ENCODE measurements at places on chromosomes 2 and 18.

DNA sequence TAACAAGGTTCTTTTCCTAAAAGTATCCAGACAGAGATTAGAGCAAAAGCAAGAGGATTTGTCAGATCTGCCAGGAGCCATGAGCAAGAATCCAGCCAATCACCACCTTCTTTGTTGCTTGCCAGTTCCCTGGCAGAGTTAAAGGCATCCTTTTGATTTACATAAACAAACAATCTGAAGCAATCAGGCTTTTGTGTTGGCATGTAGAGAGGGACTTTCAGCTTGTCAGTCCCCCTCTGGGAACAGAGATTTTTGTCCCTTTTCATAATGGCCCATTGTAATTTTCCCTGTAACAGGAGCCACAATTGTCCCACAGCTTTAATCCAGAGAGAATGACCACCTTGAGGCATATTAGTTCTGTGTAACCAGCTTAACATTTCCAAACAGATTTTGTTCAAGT, at the start of gene ERMN:
ERMN (minus strand) TSS at position 39 of the 400 bp plus-strand sequence. CDS start 182 bp downstream, outside the sequence.
- no peak for DNase-seq

DNA sequence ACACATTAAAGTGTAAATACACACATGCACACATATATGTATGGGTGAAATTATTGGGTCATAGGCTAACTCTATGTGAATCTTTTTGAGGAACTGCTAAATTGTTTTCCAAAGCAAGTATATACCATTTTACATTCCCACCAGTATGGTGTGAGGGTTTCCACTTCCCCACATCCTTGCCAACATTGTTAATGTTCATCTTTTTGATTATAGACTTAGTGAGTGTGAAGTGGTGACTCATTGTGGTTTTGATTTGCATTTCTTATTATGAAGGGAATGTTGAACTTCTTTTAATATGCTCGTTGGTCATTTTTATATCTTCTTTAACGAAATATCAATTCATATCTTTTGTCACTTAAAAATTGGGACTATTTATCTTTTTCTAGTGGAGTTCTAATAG, 181.8 kb upstream of the GCFC2 start:
- DNase-seq, result no peak

GRCh38 chr2:145739681-145740080, 1219.8 kb upstream of the ZEB2 start:
- no peak for DNase-seq

- no peak for DNase-seq
Observed at GRCh38 chr2:120613742-120614571, 121.7 kb upstream of the GLI2 start.

DNA sequence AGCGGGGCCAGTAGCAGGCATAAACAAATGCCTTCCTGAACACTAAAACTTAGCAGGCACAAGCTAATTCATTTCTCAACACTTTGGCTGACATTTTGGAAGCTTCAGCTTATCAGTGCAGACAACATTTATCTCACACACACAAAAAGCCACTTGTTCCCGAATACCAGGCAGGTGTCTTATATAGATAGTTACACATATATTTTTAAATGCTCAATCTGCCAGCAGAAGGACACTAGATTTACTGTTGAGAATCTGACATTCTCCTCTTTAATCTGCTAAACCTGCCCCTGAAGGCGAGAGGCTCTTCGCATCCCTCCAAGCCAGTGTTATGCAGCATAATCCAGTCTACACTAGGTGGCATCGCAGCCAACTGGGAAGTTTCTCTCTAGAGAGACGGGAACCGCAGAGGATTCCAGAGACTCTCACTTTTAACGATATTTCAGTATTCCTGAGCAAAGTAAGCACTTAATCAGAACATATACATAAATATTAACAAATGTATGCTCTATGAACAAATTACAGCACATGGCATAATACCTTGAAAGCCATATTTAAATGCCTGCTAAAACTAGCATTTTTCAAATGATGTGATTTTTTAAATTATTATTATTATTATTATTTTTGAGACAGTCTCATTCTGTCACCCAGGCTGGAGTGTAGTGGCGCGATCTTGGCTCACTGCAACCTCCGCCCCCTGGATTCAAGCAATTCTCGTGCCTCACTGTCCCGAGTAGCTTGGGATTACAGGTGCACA, 90.2 kb upstream of the SCG2 start:
- no peak for DNase-seq

- DNase-seq, result no peak
Observed at GRCh38 chr2:240868286-240869108, at the start of gene AGXT. TSS of gene AGXT (plus strand) at chr2:240868824. CDS start at chr2:240868866, 42 bp downstream.

- DNase-seq, result no peak
Observed at GRCh38 chr2:176166272-176166671, 9.2 kb downstream of the HOXD3 start.

DNA sequence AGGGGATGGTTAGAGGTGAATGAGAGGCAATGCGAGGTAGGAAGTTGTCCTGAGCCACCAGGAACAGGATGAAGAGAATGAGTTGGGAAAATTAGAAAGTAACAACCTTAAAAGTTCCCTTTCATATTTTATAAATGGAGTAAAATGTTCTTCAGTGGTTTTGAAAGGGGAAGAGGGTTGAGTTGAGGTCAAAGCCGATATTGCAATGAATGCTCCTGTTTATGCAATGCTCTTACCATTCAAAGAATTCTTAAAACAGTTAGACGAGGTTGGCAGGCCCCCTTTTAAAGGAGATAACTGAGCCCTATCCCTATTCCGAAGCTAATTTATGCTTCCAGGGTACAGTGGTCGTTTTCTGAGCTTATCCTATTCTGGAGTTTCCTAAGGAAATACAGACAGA, 2110.3 kb upstream of the CELF4 start:
- DNase-seq, result no peak

- no peak for DNase-seq
Observed at GRCh38 chr2:223538920-223539440, 63.2 kb downstream of the SCG2 start.

- no peak for DNase-seq
Observed at GRCh38 chr2:29281086-29281915, 166.1 kb downstream of the CLIP4 start.

DNA sequence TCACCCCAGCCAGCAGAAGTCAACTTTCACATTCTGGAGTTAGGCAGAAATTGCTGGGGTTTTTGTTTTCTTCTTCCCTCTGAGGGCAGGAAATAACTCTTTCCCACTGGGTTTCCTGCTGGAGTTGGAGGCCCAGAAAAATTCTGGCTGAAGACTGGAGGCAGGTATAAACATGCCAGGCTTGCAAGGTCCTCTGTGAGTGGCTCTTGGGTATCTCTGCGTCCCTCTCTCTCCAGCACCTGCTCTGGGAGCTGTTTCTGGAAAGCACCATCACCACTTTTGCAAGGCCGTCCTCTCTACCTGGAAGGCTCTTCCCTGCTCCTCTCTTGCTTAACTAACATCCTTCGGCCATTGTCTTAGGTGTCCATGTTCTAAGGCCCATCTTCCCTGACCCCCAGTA, 91.0 kb downstream of the MCFD2 start:
- no peak for DNase-seq

DNA sequence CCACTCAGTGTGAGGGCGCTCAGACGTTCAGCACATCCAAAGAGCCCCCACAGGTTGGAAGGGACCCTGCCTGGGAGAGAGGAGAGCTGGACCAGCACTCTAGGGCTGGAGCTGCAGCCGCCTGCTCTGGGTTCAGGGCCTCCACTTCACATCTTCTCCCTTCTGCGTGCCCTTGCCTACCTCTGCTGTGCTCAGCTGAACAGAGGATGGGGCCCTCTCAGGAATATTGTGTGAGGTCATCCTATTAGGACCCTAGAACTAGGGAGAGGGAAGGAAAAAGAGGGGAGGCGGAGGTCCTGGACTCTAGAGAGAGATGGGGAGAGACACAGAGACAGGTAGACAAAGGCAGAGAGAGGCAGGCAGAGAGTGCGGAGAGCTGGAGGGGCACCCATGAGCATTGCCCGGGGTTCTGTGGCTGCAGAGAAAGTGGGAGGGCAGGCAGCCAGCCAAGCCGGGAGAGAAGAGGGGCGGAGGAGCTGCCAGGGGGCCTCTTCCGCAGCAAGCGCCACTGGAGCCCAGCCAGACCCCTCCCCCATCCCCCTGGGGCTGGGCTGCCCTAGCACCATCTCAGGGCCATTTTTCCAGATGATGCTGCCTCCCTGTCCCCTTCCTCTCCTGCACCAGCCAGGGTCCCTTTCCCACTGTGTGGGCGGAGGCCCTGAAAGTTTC, 8.3 kb upstream of the TNS1 start:
- no peak for DNase-seq

DNA sequence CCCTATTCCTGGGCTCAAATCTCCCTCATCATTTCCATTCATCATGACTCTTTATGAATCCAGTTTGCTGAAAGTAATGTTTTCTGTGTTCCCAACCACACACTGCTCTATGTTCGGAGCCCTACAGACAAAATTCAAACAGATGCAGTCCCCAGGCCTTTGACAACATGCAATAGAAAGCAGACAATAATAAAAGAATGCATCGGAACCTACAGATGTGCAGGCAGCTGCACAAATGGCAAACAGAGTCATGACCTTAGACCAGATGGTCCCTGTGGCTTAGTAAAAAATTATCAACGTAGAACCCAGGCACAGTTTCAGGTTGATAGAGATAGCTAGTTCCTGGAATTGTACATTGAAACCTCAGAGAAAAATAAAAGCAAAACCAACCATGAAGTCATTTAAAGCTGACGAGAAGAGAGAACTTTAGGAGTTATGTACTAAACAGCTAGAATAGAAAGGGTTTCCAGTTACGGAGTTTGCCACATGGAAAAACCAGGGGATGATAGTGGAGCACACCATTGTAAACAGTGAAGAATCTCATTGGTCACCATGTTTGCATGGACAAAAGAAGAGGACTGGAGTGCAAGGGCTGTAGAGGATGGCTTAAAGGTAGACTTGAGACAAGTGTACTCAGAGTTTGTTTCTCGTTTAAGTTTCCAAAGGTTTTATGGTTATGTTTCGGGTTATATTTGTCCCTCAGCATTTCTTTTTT, 23.2 kb upstream of the ACVR1 start:
- no peak for DNase-seq

- no peak for DNase-seq
Observed at GRCh38 chr2:238107525-238108422, 7.6 kb downstream of the ESPNL start.

GRCh38 chr18:46028536-46028891, 43.5 kb downstream of the PSTPIP2 start:
- no peak for DNase-seq

- DNase-seq, result no peak
Observed at GRCh38 chr18:5588529-5588928, 44.7 kb upstream of the EPB41L3 start.

GRCh38 chr18:55228707-55229106, 269.4 kb upstream of the CCDC68 start:
- no peak for DNase-seq

- no peak for DNase-seq
Observed at GRCh38 chr2:62150597-62151305, 45.2 kb upstream of the B3GNT2 start.

GRCh38 chr2:148548716-148549400, 95.7 kb upstream of the EPC2 start:
- DNase-seq, result no peak

DNA sequence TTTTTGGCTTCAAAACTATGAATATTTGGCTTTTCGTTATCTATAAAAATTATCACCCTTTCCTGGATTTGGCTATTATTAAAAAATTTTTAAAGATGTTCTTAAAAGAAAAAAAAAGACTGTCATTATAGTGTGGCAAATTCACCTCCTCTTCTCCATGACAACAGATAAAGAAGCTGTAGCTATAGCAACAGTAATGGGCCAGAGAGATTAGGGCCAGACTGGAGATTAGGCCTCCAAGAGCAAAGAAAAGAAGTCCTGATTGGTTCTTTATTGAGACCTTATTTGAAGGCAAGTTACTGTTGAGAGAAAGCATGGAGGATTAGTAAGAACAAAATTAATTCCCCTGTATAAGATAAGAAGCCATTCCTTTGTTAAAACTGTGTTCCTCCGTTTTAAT, 812.5 kb downstream of the DCC start:
- no peak for DNase-seq

DNA sequence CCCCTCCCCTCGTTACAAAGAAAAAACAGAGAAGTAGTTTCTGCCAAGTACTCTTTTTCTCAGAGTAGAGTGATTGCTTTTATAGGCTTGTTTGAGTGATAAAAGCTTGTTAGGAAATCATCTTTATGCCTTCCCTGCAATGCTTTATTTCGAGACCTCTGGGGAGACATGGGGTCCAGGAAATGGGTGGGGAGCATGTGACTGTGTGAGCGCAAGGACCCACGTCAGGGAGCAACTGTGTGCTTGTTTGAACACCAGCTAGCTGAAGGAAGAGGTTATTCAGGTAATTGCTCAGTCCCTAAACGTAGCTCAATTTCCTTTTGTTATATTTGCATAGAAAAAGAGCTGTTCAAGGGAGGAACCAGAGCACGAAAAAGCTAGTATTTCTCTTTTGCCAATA, 187.3 kb downstream of the FAM210A start:
- DNase-seq, result no peak

DNA sequence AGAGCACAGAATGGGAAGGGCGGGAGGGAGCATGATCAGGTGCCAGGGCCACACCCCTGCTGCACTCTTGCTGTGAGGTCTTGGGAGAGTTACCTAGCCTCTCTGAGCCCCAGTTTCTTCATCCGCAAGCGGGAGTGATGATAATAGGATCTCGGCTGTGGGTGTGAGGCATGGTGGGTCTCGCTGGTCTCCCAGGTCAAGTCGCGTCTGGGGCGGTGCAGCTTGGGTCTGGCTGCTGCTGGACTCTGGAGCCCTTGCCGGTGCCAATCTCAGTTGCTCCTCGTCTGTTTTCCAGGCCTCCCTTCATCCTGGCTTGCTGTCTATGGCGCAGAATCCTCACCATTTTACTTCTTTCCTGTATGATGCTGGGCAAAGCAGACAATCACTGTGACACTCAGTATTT, 130.3 kb upstream of the RAB12 start:
- DNase-seq, result no peak

- no peak for DNase-seq
Observed at GRCh38 chr18:63881851-63882250, 5.7 kb upstream of the SERPINB2 start.

DNA sequence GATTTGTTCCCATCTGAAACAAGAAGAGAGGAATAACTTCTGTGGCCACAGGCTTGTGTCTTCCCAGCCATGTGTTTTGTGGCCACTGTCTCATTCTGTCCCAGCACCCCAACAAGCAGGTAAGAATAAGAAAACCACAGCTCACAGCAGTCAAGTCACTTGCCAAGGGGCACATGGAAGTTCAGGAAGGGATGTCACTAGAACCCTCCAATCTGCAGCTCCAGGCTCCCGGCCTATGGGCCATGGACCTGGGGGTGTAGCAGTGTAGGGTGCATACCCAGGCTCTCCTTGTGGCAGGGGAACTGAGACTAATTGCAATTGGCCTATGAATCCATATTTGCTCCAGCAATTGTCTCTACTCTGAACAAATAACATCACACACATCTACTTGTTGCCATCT, 112.5 kb downstream of the TFCP2L1 start:
- DNase-seq, result no peak

- no peak for DNase-seq
Observed at GRCh38 chr2:150491943-150492342, 4.5 kb upstream of the RND3 start.
